ENCODE measurements at places on chromosomes 1 and 21.
A peak's percentile ranks its signal among the peaks of the same experiment; 100 is the strongest.

GRCh38 chr21:14825514-14825974, 239.3 kb downstream of the NRIP1 start:
- DNase-seq, result no peak

DNA sequence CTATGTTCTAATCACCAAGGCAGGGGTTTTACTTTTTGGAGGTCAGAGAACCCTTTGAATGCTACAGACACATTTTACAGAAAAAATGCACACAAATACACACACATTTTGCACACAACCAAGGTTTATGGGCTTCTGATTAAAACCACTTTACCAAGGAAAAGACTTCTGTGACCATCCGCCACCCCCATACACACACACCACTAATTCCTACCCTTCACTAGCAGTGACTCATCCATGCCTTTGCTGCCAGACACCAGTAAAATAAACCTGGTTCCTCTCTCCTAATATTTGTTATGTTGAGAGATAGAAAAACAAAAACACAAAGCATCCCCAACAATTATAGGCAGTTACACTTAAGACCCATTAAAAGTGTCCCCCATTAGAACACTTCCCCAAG, 12.9 kb downstream of the PIGM start:
- DNase-seq, result no peak

- DNase-seq, result no peak
These were observed 41.9 kb downstream of the OBSCN start for GRCh38 chr1:228249513-228250305.

DNA sequence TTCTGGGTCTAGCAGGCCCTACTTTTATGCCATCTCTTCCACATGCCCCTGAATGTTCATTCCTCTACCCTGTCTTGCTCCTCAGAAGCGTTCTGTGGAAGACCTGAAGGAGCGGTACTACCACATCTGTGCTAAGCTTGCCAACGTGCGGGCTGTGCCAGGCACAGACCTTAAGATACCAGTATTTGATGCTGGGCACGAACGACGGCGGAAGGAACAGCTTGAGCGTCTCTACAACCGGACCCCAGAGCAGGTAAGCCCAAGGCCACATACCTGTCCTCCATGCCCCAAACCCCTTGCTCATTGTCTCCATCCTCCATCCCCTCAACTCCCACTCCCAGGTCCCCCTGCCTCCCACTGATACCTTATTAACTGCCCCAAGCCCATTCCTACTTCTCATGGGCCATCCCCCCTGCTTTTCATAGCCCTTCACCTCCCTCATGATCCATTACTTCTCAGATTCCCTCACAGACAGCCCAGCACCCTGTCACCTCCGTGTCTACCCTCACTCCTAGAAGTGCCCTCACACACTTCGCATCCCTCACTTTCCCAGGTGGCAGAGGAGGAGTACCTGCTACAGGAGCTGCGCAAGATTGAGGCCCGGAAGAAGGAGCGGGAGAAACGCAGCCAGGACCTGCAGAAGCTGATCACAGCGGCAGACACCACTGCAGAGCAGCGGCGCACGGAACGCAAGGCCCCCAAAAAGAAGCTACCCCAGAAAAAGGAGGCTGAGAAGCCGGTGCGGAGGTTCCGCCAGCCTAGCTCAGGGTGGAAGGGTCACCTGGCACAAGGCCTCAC, 5.4 kb downstream of the DMAP1 start:
- no peak for DNase-seq

GRCh38 chr1:37150986-37151385, 116.7 kb upstream of the GRIK3 start:
- DNase-seq, result no peak

- DNase-seq, result no peak
These were observed 147.1 kb upstream of the GRIK3 start for GRCh38 chr1:37181425-37181824.

GRCh38 chr1:21552715-21553114, 43.5 kb downstream of the ALPL start:
- DNase-seq, result no peak

GRCh38 chr21:21682172-21682571, 684.0 kb downstream of the NCAM2 start:
- no peak for DNase-seq

DNA sequence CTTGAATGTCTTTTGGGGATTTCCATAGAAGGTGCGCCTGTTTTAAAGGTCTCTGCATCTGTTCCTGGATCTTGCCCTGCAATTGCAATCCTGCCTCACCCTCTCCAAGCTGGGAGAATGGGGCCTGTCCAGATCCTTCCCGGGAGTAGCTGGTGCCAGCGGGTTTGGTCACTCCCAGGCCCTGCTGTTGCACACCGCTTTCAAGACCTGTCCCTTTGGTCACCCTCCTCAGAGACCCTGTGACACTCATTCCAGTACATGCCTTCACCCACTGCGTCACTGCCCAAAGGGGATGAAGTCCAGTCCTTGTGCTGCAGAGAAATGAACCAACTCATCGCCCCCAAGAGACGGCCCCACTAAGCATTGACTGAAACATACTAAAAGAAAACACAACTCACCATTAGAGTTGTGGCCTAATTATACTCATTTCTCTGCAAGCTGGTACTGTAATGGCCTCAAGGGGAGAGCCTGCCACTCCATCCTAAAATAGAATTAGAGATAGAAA, 1.9 kb upstream of the IRF2BP2 start:
- DNase-seq, result peak; percentile 79

DNA sequence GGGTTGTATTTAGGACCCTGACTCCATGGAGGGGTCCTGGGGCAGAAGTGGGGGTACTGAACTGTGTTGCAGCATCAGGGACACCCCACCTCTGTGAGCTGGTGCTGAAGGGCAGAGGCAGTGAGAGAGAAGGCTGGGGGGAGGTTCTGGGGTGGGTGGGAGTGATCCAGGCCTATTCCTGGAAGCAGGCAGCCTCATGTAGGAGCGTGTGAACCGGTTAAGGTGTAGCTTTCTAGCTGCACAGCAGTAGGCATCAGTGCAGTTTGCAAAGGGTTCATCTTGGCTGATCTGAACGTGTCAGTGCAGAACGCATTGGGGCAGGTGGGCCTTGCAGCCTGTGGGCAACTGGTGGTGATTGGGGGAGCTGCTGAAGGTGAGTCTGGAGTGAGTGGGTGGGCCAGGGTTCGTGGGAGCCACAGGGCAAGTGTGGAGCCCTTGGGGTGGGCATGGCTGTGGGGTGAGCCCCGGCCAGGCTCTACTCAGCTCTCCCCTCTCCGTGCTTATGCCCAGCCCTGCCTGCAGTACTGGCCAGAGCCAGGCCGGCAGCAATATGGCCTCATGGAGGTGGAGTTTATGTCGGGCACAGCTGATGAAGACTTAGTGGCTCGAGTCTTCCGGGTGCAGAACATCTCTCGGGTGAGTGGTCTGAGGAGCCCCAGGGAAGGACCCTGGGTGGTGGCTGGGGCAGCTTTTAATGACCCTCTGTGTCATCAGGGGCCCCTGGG, 86.7 kb downstream of the PTPRU start:
- DNase-seq, result no peak

Measured in CD14-positive monocyte (primary cell).